ENCODE measurements at places on chromosomes 2 and 18.

- no peak for DNase-seq
Observed at GRCh38 chr18:63775166-63775730, at the start of gene SERPINB7. Gene SERPINB7, plus strand, starts transcription at chr18:63775418. Its CDS starts 6,955 bp downstream, at chr18:63782373.

- DNase-seq, result no peak
Observed at GRCh38 chr2:25740810-25741381, 67.5 kb upstream of the DTNB start.

GRCh38 chr2:72883356-72883962 is 3.7 kb upstream of the SPR start:
- DNase-seq, result no peak

- no peak for DNase-seq
Observed at GRCh38 chr18:79445696-79446561, 50.2 kb downstream of the NFATC1 start.

- peak; percentile 41 for DNase-seq
Observed at GRCh38 chr2:102618452-102619413, 620 bp upstream of the SLC9A2 start.

- DNase-seq, result no peak
Observed at GRCh38 chr18:44802508-44802907, 121.8 kb downstream of the SETBP1 start.

- no peak for DNase-seq
Observed at GRCh38 chr2:28972778-28973335, 8.2 kb upstream of the TOGARAM2 start.

GRCh38 chr2:147879846-147880245 is 35.0 kb downstream of the ACVR2A start:
- no peak for DNase-seq

- no peak for DNase-seq
Observed at GRCh38 chr18:33677891-33678290, 99.9 kb downstream of the ASXL3 start.

- no peak for DNase-seq
Observed at GRCh38 chr2:237942513-237942899, 24.3 kb upstream of the UBE2F start.

- no peak for DNase-seq
Observed at GRCh38 chr2:60485055-60485454, 68.4 kb downstream of the BCL11A start.

GRCh38 chr2:168338803-168339437 is 91.5 kb upstream of the STK39 start:
- no peak for DNase-seq

DNA sequence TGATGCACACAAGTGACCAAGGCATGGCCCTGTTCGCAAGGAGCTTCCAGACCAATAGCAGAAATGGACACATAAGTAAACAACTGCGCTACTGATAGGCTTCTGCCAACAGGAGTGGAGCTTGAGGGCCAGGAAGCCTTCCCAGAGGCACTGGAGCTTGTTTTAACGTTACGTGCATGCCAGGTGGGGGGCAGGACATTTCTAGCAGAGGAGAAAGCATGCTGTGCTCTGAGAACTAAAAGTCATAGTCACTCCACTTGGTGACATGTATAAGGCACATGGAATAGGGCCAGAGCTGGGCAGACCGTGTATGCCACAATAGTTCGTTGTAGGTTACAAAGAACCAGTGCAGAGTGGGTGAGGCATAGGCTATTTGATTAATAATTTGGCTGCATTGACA is 184.2 kb downstream of the NEDD4L start:
- no peak for DNase-seq

- DNase-seq, result no peak
Observed at GRCh38 chr2:25190536-25190935, 22.2 kb upstream of the POMC start.

DNA sequence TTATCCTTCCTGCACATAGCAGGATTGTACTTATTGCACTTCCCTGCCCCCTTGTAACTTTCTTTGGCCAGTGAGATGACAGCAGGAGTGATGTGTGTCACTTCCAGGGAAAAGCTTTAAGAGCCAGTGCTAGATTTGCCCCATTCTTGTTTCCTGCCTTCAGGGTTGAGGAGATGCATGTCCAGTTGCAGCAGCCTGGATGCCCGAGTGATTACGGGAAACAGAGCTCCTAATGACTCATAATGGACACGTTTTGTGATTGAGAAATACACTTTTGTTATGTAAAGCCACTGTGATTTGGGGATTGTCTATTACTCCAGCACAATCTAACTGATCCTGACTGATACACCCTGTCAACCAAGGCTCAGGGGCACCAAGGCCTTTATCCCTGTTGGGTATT is 5.0 kb upstream of the TET3 start:
- DNase-seq, result no peak

DNA sequence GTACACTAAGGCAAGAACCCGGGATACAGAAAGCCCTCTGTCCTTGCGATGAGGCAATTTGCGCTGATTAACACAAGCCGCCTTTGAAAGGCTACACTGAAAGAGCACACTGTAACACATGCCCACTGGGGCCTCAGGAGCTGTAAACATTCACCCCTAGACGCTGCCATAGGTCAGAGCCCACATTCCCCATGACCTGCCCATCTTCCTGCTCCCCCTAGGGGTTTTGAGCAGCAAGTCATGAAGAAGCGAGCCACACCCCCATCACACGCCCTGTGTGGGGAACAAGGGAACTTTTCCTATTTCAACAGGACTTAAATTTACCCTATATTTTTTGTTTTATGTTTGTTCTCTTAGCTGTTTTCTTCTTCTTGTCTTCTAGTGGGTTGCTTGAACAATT is 47.8 kb upstream of the SLC4A10 start:
- no peak for DNase-seq

DNA sequence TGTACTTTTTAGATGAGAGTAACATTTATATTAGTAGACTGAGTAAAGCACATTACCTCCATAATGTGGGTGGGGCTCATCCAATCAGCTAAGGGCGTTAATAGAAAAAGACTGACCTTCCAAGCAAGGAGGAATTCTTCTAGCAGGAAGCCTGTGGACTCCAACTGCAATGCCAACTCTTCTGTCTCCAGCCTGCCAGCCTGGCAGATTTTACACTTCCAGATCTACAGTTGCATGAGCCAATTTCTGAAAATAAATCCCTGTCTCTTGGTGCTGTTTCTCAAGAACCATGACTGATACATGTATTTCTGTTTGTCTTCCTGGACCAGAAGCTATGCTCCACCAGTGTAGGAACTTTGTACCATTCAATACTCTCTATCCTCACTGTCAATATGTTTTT is 69.0 kb upstream of the LMAN1 start:
- DNase-seq, result no peak

GRCh38 chr2:217314021-217314460 is 454.2 kb upstream of the TNP1 start:
- no peak for DNase-seq

DNA sequence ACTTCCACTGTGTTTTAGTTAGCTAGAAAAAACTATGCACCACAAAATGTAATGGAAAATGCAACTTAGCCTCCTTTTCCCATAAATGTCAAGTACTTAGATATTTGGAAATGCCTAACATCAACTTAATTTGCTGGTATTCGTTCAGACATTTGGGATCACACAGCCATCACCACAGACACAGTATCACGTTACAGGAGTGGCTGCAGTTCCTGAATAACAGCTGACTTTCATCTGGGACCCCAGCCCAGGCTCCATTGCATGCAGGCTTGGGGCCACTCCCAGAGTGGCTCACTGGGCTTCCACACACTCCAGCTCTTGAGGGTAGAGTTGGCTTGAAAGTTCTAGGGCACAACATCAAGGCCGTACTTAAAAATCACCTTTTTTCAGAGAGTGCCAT is 9.3 kb downstream of the TMEM182 start:
- no peak for DNase-seq

DNA sequence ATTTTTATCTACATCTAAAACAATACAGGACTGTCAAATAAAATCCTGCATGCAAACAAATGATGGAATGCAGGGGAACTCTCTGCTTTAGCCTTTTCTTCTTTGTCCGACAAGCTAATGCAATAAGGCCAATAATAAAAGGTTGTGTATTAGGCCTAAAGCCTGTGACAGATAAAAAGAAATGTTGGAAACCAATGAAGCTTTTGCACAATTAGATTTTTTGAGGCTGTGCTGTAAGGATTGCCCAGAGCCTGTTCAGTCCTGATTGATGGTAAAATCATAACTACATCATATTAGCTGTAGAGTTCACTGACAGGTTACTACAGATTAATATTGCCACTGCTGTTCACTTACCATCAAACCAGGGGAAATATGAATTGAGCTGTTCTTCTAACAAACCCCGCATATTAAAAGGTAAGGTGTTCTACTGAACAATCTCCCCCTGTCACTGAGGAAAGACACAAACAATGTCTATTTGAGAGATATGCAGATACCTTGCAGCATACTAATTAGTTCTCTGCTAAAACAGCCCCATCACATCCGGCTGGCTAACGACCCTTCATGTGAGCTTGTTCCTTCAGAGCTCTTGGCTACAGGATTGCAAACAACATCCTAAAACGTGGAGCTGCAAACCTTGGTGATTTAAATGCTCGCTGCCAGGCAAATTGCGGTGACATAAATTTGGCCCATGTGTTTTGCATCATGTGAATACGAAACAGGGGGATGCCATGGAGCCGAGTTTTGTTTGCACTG is 305.4 kb downstream of the MTX2 start:
- DNase-seq, result no peak

GRCh38 chr2:46569061-46569560 is 89.7 kb downstream of the TMEM247 start:
- DNase-seq, result no peak

DNA sequence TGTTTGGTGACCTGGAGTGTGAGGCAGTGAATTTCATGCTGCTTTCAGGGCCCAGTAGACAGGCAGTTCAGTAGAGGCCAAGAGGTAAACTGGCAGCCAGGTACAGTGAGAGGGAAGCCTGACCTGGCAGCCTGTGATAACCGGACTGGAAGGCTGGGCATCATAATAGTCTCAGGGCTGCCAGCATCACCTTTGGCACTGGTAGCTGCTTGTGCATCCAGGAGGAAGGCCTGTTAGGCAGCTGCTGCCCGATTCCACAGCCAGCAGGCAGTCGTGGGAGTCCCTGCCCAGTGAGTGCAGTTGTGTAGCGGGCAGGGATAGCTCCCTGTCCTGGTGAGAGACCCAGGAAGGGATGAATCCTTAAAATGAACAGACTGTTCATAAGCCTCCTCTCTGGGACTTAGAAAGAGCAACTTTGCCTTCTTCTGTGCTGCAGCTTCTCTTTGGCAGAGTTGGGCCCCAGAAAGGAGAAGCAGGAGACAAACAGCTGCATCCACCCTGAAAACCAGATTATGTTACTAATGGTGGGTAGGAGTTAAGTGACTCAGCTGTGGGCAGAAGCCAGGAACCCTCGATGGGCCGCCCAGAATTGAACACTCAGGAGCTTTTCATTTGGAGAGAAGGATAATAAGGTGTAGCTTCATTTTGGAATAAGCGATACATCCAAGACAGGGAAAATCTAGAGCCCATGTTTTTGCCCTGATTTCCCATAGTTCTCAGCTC is 8.1 kb upstream of the GPBAR1 start:
- DNase-seq, result no peak

DNA sequence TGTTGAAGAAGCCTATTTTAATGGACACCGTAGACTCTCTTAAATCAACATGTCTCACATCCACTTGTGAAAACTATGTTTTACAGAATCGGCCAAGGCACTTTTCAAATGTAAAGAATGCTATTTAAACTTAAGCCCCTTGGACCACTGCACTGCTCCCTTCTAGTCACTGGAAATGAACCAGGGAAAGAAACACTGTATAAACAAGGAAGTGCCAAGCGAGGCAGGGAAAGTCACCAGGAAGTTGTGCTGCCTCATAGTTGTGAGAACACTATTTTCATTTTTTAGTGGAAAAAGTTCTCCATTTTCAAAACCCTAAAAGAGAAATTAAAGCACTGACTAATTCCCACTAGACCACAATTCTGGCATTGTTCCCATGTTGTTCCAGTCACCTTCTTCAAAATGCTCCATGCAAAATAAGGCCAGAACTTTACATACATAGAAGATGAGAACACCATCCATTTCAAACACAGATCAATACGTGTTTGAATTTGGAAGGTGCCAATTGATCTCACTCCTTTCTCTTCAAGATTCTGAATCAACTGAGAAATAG is 13.5 kb downstream of the CCDC141 start:
- DNase-seq, result no peak

GRCh38 chr2:207839575-207839974 is 69.9 kb upstream of the FZD5 start:
- no peak for DNase-seq

DNA sequence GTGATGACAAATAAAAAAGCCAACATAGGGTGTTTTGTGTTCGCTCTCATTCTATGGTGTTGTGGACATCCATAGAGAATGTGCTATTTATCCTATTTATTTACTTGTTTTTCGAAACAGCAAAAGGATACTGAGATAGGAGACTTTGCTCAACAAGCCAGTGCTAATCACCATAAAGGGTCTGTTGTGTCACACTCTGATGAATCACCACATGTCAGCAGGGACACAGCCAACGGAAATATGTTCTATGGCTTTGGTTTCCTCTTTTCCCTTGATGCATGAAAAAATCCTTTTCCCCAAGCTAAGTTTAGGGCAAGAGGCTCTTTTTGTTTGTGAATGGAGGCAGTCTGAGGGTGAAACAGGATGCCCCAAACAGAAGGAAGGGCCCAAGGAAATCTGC is 154.3 kb downstream of the RNF152 start:
- DNase-seq, result no peak

- DNase-seq, result no peak
Observed at GRCh38 chr2:239255218-239255617, 145.6 kb downstream of the HDAC4 start.

DNA sequence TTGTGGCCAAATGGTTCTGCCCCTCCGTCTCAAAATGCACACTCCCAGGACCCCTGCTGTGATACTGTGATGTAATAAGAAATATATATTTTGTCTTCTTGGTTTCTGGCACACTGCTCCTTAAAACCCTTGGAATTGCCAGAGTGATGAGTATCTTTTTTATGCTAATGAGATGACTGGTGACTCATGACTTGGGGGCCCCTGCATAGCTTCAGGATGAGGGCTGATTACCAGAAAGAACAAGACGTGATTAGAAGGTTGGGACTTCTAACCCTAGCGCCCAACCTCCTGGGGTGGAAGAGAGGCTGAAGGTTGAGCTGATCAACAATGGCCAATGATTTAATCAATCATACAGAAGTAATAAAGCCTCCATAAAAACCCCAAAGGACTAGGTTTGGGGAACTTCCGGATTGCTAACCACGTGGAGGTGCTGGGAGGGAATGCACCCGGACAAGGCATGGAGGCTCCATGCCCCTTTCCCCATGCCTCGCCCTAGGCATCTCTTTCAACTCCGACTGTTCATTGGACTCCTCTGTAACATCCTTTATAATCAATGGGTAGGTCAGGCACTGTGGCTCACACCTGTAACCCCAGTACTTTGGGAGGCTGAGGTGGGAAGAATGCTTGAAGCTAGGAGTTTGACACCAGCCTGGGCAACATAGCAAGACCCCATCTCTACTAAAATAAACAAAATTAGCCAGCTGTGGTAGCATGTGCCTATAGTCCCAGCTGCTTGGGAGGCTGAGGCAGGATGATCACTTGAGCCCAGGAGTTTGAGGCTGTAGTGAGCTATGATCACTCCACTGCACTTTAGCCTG is 89.1 kb downstream of the HS1BP3 start:
- no peak for DNase-seq
